Stimulated activated naive B cell treated with anti-CD40 and anti-IgM and Interleukin-4, amounts not matched to agents 10 μg/mL and 1 μg/mL and 100 μg/mL, for 72 hours (primary cell): ENCODE measurements at places on chromosomes 6 and 20.
A peak's percentile ranks its signal among the peaks of the same experiment; 100 is the strongest.

GRCh38 chr6:13427316-13427715, 60.1 kb downstream of the GFOD1 start:
- peak; percentile 34 for DNase-seq

GRCh38 chr6:54074578-54075195, 36.6 kb upstream of the MLIP start:
- no peak for DNase-seq

DNA sequence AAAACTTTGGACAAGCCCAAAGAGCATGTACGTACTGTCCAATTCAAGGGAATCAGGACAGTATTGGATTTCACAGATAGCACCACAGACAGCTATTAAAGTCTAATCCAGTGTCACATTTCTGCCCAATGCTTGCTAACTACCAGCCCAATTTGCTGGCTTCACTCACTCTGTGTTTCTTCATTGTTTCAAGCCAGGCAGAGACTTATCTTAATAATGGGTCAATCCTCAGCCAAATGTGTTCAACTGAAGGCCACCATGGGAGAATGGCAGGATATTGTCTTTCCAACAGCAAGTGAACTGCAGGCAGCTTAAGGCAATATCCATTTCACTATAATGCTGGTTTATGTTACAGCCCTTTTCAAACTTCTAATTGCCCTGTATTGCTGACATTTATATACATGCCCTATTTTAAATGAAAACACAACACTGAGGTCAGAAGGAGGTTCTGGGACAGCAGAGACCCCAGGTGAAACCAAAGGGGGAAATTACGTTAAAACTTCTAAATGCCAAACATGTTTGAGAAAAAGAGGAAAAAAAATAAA, 142.1 kb upstream of the RSPO3 start:
- no peak for DNase-seq

- DNase-seq = no peak
Observed at GRCh38 chr6:74549746-74550145, 656.1 kb downstream of the COL12A1 start.

DNA sequence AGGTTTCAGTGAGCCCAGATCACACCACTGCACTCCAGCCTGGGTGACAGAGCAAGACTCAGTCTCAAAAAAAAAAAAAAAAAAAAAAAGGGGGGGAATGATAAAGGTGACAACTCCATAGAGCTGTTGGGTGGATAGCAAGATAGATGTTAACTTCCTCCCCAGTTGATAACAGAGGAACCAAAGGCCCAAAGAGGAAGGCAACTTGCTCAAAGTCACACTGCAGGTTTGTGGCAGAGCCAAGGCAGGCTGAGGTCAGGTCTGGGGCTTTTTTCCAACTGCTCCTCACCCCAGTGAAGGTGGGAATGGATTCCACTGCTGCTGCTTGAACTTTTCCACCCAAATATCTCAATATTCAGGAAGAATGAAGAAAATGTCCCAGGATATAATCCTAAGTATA, 26.7 kb downstream of the HCK start:
- DNase-seq = no peak

GRCh38 chr20:8089668-8090067, 42.4 kb upstream of the PLCB1 start:
- DNase-seq = no peak
